ENCODE measurements at places on chromosomes 6 and 20.

DNA sequence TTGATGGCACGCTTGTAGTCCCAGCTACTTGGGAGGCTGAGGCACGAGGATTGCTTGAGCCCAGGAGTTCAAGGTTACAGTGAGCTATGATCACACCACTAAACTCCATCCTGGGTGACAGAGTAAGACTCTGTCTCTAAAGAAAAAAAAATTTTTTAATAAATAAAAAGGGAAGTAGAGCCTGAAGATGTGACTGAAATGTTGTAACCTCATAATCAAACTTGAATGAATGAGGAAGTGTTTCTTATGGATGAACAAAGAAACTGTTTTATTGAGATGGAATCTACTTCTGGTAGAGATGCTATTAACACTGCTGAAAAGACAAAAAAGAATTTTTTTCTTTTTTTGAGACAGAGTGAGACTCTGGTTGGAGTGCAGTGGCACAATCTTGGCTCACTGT, 6.7 kb downstream of the MAK start:
- DNase-seq, result no peak

- DNase-seq, result no peak
These were observed 70.1 kb downstream of the RNF144B start for GRCh38 chr6:18457065-18457737.

DNA sequence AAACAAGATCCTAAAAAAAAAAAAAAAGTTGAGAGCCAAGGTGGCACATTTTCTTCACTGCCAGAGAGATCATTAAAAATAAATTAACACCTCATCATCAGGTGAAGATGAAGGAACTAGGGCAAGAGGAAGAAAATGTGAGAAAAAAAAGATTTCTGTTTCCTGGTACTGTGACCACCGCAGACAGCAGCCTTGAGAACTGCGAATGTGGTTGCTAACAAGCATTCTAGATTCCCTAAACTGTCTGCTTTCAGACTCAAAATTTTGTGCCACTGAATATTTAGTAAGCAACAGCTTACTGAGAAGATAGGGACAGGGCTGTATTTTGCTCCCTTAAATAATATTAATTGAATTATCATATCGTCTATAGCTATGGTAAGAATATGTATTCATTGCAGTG, 24.1 kb upstream of the MBOAT1 start:
- DNase-seq, result no peak

DNA sequence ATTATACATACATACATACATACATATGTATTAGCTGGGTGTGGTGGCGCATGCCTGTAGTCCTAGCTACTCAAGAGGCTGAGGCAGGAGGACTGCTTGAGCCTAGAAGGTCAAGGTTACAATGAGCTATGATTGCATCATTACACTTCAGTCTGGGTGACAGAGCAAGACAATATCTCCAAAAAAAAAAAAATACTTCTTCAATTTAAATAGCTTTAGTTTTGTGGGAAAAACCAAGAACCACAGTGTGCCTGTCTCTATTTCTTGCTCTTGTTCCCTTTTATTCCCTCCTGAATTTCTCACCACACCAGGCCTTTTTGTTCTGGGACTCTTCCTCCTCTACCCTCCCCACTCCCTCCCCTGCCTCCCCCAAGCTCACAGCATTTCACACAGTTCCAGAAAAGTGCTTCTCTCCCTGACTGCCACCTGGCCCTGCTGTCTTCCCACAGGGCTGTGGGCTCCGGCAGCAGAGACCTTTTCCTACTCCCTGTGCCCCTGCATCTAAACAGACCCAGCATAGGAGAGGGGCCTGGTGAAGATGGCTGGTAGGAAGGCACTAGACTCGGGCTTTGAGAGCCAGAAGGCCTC, 1.3 kb downstream of the C20orf203 start:
- no peak for DNase-seq

DNA sequence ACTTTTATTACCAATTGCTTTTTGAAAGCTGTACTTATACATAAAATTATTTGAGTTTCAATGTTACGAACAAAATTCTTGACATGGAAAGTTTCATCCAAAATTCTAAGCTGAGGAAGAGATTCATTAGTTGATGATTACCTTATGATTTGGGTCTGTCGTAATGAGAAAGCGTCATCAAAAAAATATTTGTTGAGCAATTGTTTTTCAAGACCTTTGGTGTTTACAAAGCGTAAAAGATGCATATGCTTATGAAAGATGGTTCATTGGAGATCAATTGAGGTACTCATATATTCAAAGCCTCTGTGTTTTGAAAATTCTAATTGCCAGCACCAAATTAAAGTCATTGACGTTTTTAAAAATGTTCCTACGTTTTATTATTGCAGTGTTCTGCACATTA, 110.5 kb upstream of the DOK5 start:
- DNase-seq, result no peak

- no peak for DNase-seq
These were observed 74.1 kb upstream of the MAP7 start for GRCh38 chr6:136624347-136624746.

DNA sequence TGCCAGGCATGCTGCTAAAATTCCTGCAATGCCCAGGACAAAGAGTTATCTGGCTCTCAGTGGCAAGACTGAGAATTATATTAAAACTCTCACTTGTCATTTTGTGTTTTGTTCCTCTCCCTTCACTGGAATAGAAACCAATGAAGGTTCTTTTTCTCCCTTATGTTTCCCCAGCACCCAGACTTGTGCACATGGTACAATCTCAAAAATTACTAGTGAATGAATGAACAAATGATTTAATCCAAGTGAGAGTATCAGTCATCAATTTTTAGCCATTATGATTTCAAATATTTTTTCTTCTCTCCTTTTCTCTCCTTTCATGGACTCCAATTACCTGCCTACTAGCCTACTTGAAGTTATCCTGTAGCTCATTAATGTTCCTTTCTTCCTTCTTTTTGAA, 70.1 kb downstream of the BCAS1 start:
- no peak for DNase-seq

GRCh38 chr6:79676785-79677736, 45.9 kb downstream of the SH3BGRL2 start:
- DNase-seq, result no peak

GRCh38 chr6:3531481-3531880, 74.6 kb upstream of the SLC22A23 start:
- DNase-seq, result no peak

DNA sequence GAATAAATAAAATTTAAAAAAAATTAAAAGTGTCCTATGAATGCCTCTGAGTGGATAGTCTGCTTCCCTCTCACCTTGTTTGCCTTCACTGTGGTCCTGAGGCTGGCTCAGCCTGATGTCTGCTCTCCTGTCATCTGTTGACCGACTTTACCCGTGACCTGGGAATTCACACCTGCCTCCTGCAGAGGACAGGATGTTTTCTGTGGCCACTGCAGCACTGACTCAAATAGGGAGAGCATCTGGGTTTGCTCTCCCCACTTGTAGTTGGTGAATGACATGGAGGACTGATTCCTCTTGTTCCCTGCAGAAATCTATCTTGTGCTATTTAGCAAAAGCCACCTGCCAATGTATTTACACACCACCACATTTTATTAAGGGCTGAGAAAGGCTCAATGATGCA, 52.4 kb upstream of the ERVFRD-1 start:
- DNase-seq, result no peak

GRCh38 chr6:8749465-8749864, 314.1 kb upstream of the SLC35B3 start:
- no peak for DNase-seq

DNA sequence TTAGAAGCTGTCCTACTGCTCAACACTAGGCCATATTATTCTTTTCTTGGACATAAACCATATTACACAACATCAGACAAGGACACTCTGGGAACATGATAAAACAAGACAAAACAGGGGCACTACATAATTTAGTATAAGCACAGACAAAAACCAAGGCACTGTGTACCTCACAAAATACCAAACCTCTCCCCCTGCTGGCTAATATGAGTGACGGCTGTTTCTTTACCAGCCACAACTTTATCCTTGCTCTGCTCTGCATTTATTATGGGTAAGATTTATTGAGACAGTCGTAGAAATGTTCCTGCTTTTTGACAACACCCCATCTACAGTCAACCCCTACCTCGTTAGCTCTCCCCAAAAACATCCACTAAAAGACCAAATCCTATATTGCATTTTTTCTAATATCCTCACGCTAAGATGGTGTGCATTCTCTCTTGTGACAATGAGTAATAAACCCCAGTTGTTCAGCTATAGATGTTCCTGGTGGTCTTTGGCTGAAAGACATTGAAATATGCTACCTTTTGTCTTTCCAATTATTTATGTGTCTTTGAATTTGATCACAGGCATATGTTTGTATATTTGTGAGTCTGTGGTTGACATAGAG, 23.8 kb upstream of the POLR1H start:
- no peak for DNase-seq

- no peak for DNase-seq
These were observed 55.9 kb upstream of the TRAF3IP2 start for GRCh38 chr6:111661541-111662061.

- DNase-seq, result no peak
These were observed 14.1 kb downstream of the DSE start for GRCh38 chr6:116384727-116385458.

- no peak for DNase-seq
These were observed 114.8 kb downstream of the MOXD1 start for GRCh38 chr6:132286298-132287019.

DNA sequence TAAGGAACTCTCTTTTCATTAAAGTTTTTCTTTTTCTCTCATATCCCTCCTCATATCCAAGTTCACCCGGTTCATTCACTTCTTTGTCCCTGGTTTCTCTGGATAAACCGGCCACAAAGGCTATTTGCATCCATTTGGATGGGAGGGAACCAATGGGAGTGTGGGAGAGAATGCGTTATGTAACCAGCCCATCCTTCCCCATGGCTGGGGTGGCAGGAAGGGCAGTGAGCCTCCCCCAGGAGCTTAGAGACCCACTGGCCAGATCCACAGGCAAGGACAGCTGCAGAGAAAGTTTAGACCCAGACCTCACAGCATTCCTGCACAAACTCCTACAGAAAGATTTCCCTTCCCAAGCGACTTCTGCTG, 10.7 kb downstream of the CASS4 start:
- DNase-seq, result no peak

- no peak for DNase-seq
These were observed 164.4 kb upstream of the QKI start for GRCh38 chr6:163250116-163250515.

DNA sequence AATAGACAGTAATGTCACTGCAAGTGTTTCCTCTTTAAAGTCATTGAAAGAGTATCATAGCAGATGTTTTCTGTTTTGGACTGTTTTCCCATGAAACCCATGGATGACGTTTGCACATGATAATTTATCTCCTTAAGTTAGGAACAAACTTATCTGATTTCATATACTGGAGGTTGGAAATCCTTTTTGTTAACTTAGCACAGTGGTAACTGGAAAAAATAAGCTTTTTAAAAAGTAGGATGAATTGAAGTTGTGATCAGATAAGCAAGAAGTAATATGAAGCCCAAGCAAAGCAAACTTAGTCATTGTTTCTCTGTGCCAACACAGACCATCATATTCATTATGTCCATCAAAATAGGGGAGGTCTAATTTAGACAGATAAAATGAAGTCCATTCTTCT, 61.6 kb downstream of the PLCB4 start:
- no peak for DNase-seq

DNA sequence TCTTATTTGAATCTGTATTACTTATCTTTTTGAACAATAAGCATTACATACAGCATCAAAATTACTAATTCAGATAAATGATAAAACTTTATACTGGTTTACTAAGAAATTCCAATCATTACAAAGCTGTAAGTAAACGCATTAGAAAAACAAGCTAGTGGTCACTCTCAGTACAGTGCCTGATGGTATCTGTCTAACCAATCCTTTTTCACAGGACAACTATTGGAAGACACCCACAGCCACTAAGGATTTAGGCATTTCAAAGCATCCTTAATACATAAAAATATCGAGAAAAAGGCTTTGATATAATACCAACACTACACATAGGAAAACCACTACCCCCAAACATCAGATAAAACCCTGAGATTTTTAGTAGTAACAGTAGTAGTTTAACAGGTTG, 2.6 kb downstream of the CD164 start:
- DNase-seq, result no peak

- DNase-seq, result no peak
These were observed 373.6 kb upstream of the NRSN1 start for GRCh38 chr6:23752414-23752813.

- no peak for DNase-seq
These were observed 46.3 kb downstream of the HBS1L start for GRCh38 chr6:135008072-135008940.

- DNase-seq, result no peak
These were observed 54.8 kb upstream of the SCGN start for GRCh38 chr6:25596928-25597818.

All from upper lobe of right lung (tissue), 1 donor.